ENCODE measurements at places on chromosomes 5 and 9. TPM values are rescaled to one million over a fixed set of nuclear protein-coding genes. Genes with fewer than 3 reads are reported as not detected.

GRCh38 chr5:27489701-27490100 lies 451.3 kb upstream of the CDH9 start:
- no peak for DNase-seq

DNA sequence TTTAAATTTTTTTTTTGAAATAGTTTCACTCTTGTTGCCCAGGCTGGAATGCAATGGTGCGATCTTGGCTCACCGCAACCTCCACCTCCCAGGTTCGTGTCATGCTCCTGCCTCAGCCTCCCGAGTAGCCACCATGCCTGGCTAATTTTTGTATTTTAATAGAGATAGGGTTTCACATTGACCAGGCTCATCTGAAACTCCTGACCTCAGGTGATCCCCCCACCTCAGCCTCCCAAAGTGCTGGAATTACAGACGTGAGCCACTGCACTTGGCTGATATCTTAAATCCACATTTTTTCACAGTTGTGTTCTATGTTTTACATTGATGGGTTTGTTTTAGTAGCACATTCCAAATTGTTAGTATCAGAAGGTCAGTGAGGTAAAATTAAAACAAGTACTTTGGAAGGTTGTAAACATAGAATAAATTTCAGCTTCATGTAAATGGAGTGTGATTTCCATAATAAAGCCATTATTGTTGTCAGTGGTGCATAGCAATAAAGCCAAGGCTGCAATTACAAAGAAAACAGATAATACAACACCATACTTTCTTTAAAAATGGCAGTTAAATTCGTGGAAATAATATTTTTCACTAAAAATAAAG lies 287.2 kb downstream of the ARRDC3 start:
- no peak for DNase-seq

DNA sequence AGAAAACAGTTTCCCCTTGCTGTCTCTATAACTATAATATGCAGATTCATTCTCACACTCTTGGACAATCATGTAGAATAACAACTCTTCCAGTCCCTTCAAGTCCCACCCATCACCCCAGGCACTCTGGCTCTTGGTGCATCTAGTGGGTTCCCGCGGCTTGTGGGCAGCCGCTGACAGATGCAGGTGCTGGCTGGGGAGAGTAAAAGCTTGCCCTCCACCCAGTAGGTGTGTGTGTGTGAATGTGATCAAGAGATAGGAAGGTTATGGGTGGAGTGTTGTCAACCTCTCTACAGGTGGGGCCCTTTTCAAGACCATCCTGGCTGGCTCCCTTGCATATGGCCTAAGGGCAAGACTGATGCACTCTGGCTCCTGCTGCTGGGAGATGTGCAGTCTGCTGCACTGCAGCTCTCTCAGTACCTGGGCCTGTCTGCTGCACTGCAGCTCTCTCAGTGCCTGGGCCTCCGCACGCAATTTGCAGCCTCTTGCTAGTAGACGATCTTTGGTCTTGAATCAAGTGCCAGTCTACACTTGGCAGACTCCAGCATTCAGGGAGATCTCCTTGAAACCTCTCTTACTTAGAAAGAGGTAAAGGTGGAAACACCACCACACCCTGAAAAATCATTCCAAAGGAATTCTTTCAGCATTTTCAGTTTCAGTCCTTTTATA lies 189.7 kb upstream of the GDNF start:
- no peak for DNase-seq

Gene SPATA6L
- total RNA-seq = 0.87 TPM

Gene TOR1A
- 11.7 TPM for total RNA-seq

- DNase-seq = no peak
Observed at GRCh38 chr5:1001406-1002270, 7.0 kb upstream of the NKD2 start.

- DNase-seq = peak; percentile 45
Observed at GRCh38 chr9:97578846-97579245, 54.3 kb downstream of the TSTD2 start.

GRCh38 chr5:3258050-3258449 lies 337.6 kb upstream of the IRX1 start:
- DNase-seq = no peak

Gene PCDHB10
- total RNA-seq = 0.64 TPM

DNA sequence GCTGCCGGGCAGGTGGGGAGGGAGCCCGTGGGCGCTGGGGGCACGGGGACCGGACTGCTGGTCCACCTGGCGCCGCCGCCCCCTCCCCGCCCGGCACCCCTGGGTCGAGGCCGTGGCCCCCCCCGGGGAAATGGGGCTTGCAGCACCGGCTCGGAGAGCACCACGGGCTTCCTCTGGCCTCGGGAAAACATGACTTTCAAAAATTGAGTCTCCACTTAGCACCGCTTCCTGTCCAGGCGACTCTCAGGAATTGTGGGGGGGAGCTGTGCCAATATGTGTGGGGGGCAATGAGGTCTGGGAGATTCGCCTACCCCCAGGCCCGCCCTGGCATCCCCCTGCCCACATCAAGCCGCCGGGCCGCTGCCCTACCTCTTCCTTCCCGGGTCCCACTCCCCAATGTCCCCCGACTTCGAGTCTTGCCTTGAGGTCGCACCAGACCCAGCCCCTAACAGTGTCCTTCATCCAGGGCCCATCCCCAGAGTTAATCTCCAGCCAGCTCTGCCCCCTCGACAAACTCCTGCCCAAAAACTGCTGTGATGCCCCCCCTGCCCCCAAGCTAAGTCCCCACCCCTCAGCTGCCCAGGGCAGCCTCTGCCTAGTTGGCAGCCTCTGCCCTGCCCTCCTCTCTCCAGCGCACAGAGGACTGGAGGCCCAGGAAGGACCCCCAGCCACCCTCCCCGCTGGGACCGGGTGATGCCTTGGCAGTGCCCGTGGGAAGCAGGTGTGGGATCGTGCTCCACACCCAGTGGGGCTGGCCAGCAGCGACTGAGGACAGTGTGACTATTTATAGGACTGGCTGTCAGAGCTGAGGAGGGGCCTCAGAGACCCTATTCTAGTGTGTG lies 3.9 kb downstream of the EGFL7 start:
- DNase-seq = no peak

DNA sequence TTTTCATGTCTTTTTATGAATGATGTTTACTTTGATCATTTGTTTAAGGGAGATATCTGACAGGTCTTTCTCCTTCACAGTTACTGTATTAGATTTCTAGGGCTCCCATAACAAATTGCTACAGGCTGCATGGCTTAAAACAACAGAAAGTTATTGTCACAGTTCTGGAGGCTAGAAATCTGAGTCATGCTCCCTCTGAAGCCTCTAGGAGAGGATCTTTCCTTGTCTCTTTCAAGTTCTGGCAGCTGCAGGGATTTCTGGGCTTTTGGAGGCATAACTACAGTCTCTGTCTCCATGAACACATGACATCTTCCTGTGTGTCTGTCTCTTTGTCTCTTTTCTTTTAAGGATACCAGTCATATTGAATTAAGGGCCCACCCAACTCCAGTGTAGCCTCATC lies 557.3 kb upstream of the SEMA6A start:
- DNase-seq = no peak

Gene GCNT4
- total RNA-seq = 0.17 TPM

Gene CDO1
- 5.4 TPM for total RNA-seq

- DNase-seq = peak; percentile 17
Observed at GRCh38 chr5:179376701-179377420, 31.6 kb upstream of the ADAMTS2 start.

Measured in left ventricle myocardium superior (tissue), 1 donor.